Naive thymus-derived CD8-positive, alpha-beta T cell (primary cell): ENCODE measurements at places on chromosomes 3 and 15.

DNA sequence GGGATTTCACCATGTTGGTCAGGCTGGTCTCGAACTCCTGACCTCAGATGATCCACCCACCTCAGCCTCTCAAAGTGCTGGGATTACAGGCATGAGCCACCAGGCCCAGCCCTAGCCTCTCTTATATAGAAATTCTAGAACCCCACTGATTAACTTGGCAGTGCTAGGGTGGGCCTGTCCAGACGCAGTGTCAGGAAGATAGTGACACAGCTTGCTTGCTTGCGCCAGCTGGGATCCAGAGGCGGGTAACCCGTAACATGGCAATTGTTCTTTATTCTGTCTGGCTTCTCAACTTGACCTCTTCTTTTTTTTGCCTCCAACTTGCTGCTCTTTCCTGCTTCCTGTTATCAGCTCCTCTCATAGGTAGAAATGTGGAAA lies 16.2 kb downstream of the CEP19 start:
- no peaks in the 10 kb centered on the region for H3K36me3 ChIP-seq
- H3K27ac ChIP-seq, result peak overlapping the region; percentile 74
- no peak for DNase-seq
- H3K4me1 ChIP-seq, result peaks cover 15% of the 10 kb centered on the region
- no peak overlapping the region for H3K4me3 ChIP-seq

GRCh38 chr3:149245738-149246451 lies 24.3 kb upstream of the CP start:
- H3K27ac ChIP-seq, result no peak overlapping the region
- H3K36me3 ChIP-seq, result no peaks in the 10 kb centered on the region
- no peak for DNase-seq
- H3K27me3 ChIP-seq, result no peaks in the 10 kb centered on the region
- peak overlapping the region; percentile 6 for H3K4me3 ChIP-seq
- peaks cover 5% of the 10 kb centered on the region for H3K4me1 ChIP-seq

- DNase-seq, result no peak
- H3K27ac ChIP-seq, result no peak overlapping the region
- peaks cover 12% of the 10 kb centered on the region for H3K27me3 ChIP-seq
- H3K4me1 ChIP-seq, result no peaks in the 10 kb centered on the region
These were observed 141.2 kb upstream of the GMNC start for GRCh38 chr3:191003742-191004141.

DNA sequence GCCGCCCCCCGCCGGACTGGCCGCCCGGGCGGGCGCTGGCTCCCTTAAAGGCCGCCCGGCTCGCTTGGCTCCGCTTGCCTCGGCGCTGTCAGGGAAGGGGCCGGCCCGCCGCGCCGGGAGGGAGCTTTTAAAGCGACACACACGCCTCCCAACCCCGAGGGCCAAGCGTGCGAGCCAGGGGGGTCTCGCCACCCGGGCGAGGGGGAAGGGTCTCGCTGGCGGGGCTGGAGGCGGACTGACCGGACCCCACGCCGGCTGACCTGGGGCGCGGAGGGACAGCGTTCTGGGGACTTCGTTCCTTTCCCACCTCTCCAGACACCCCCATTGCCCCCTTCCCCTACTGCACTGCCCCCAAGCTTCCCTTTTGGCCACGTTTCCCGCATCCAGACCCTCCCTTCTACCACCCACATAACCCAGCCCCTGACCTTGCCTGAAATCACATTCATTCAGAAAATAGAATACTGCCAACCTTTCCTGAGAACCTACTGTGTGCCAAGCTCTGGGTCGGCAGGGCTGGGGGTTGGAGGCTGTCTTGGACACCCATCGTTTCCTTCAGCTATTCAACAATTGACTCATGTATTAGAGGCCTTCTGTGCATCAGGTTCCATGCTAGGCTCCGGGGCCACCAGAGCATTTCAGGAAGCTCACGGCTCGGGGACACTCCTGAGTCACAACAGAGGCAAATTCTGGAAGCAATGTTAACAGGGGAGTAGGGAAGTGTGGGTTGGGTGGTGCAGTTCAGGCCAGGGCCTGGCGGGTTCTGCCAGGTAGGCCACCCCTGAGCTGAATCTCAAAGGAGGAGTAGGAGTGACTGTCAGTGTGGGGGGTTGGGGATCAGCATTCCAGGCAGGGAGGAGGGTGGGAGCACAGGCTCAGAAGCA lies at the start of gene INSYN1:
Gene INSYN1 (minus strand): TSS at position 102 of the 881 bp plus-strand sequence. CDS start 2,221 bp downstream, outside the sequence.
- H3K36me3 ChIP-seq, result no peaks in the 10 kb centered on the region
- H3K4me1 ChIP-seq, result no peaks in the 10 kb centered on the region
- no peak for DNase-seq
- H3K27ac ChIP-seq, result peak within 1 kb of the TSS; percentile 68

GRCh38 chr3:38122712-38123290 lies 14.1 kb downstream of the ACAA1 start:
- peaks cover 19% of the 10 kb centered on the region for H3K4me1 ChIP-seq
- peaks cover 6% of the 10 kb centered on the region for H3K36me3 ChIP-seq
- no peak overlapping the region for H3K4me3 ChIP-seq
- DNase-seq, result no peak

- H3K27ac ChIP-seq, result no peak overlapping the region
- no peak for DNase-seq
- no peaks in the 10 kb centered on the region for H3K27me3 ChIP-seq
- H3K4me3 ChIP-seq, result no peak overlapping the region
These were observed 13.9 kb upstream of the ANPEP start for GRCh38 chr15:89828281-89829145.

GRCh38 chr3:14837186-14837877 lies 18.6 kb downstream of the FGD5 start:
- no peaks in the 10 kb centered on the region for H3K36me3 ChIP-seq
- DNase-seq, result no peak
- H3K27me3 ChIP-seq, result peaks cover 2% of the 10 kb centered on the region
- no peak overlapping the region for H3K4me3 ChIP-seq
- no peak overlapping the region for H3K27ac ChIP-seq

DNA sequence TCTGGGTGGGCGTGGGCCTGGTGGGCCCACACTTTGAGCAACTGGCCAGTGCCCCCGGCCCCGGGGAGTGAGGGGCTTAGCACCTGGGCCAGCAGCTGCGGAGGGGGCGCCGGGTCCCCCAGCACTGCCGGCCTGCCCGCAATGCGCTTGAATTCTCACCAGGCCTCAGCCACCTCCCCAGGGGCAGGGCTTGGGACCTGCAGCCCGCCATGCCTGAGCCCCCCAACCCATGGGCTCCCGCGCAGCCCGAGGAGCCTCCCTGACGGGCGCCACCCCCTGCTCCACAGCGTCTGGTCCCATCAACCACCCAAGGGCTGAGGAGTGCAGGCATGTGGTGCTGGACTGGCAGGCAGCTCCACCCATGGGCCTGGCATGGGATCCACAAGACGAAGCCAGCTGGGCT lies 484.3 kb downstream of the UNC13C start:
- H3K27ac ChIP-seq, result no peak overlapping the region
- H3K27me3 ChIP-seq, result peaks cover 7% of the 10 kb centered on the region
- no peak overlapping the region for H3K4me3 ChIP-seq
- no peak for DNase-seq

DNA sequence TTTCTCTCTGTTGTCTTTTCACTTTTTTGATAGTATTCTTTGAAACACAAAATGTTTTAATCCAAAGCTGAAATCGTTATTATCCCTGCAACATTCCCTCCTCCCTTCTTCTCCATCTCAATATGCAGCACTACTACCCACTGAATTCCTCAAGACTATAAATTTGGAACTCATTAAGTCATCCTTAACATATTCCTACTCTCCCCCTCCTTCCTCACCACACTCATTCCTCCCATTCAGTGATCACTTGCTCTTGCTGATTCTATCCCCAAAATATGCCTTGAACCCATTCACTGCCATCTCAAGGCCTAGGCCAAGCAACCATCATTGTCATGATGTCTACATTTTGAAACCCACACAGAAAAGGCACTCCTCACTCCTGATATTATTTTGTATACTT lies 2.4 kb upstream of the PIK3R4 start:
- no peak for DNase-seq
- no peak overlapping the region for H3K27ac ChIP-seq
- peaks cover 4% of the 10 kb centered on the region for H3K36me3 ChIP-seq
- no peak overlapping the region for H3K4me3 ChIP-seq
- peaks cover 27% of the 10 kb centered on the region for H3K4me1 ChIP-seq

- DNase-seq, result no peak
- H3K27me3 ChIP-seq, result no peaks in the 10 kb centered on the region
These were observed 272.9 kb upstream of the TPM1 start for GRCh38 chr15:62769604-62770003.

- peaks cover 30% of the 10 kb centered on the region for H3K4me1 ChIP-seq
- H3K4me3 ChIP-seq, result no peak overlapping the region
- peaks cover 50% of the 10 kb centered on the region for H3K36me3 ChIP-seq
These were observed 55.2 kb downstream of the CAPN7 start for GRCh38 chr3:15261274-15261673.

DNA sequence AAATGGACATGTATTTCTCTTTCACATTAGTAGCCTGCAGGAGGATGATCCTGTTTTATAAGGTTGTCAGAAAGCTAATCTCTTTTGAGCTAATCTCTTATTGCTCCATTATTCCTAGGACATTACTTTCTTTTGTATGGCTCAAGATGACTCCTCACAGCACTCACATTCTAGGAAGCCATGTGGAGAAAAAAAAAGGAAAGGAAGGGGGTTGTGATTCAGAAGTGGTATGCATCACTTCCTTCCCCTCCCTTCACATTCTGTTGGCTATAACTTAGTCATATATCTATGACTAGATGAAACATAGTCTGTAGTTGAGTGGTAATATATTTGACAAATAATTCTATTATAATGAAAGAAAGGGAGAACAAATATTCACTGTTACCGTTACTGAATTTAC lies 168.8 kb upstream of the TTC14 start:
- no peaks in the 10 kb centered on the region for H3K36me3 ChIP-seq
- no peak overlapping the region for H3K4me3 ChIP-seq
- no peaks in the 10 kb centered on the region for H3K4me1 ChIP-seq
- DNase-seq, result no peak

DNA sequence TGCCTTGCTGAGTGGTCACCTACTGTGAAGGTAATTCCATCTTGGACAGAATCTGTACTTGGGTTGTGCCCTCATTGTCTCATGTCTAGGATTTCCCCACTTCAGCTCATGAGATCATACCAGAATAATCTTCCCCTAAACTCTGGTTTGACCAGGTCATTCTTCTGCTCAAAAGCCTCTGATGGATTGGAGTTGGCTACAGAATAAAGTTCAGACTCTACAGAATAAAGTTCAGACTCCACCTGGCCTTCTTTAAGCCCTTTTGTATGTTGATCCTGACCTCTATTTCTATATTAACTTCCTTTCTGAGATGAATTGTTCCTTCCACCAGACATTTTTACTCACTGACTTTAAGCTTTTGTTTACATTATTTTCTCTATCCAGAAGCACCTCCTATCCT lies 6.4 kb upstream of the GLCE start:
- H3K4me3 ChIP-seq, result no peak overlapping the region
- H3K27ac ChIP-seq, result no peak overlapping the region
- H3K36me3 ChIP-seq, result no peaks in the 10 kb centered on the region
- H3K27me3 ChIP-seq, result peaks cover 39% of the 10 kb centered on the region

- no peak for DNase-seq
- no peak overlapping the region for H3K27ac ChIP-seq
- peaks cover 6% of the 10 kb centered on the region for H3K4me1 ChIP-seq
These were observed 4.9 kb upstream of the MAGEF1 start for GRCh38 chr3:184716622-184717398.

GRCh38 chr15:51931638-51932037 lies 39.9 kb downstream of the LEO1 start:
- no peak overlapping the region for H3K4me3 ChIP-seq
- no peak overlapping the region for H3K27ac ChIP-seq
- no peak for DNase-seq
- H3K27me3 ChIP-seq, result no peaks in the 10 kb centered on the region
- peaks cover 10% of the 10 kb centered on the region for H3K4me1 ChIP-seq
- peaks cover 45% of the 10 kb centered on the region for H3K36me3 ChIP-seq

- H3K27ac ChIP-seq, result no peak overlapping the region
- H3K4me1 ChIP-seq, result no peaks in the 10 kb centered on the region
- no peaks in the 10 kb centered on the region for H3K36me3 ChIP-seq
- H3K27me3 ChIP-seq, result no peaks in the 10 kb centered on the region
- DNase-seq, result no peak
- no peak overlapping the region for H3K4me3 ChIP-seq
These were observed 356.4 kb downstream of the MFSD1 start for GRCh38 chr3:159158213-159158612.

DNA sequence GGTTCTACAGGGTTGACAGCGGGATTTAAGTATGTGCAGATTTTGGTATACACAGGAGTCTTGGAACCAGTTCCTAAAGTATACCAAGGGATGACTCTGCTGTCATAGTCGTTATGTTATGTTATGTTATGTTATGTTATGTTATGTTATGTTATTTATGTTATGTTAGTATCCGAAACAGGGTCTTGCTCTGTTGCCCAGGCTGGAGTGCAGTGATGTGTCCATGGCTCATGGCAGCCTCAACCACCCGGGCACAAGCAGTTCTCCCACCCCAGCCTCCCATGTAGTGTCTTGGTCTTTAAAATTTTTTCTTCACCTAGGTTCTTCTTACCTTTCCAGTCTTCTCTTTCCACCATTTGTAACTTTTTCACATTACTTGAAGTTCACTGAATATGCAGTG lies 21.7 kb downstream of the PPP4R2 start:
- H3K4me3 ChIP-seq, result peak overlapping the region; percentile 25
- H3K27me3 ChIP-seq, result no peaks in the 10 kb centered on the region
- no peak for DNase-seq
- H3K4me1 ChIP-seq, result peaks cover 62% of the 10 kb centered on the region
- H3K36me3 ChIP-seq, result peaks cover 8% of the 10 kb centered on the region

- DNase-seq, result no peak
- no peak overlapping the region for H3K27ac ChIP-seq
- H3K4me1 ChIP-seq, result no peaks in the 10 kb centered on the region
- no peaks in the 10 kb centered on the region for H3K36me3 ChIP-seq
- H3K27me3 ChIP-seq, result no peaks in the 10 kb centered on the region
These were observed 459.7 kb upstream of the EPHA6 start for GRCh38 chr3:96354742-96355141.

GRCh38 chr15:99683000-99683670 lies 50.1 kb downstream of the LYSMD4 start:
- peaks cover 26% of the 10 kb centered on the region for H3K36me3 ChIP-seq
- peak overlapping the region; percentile 93 for H3K27ac ChIP-seq
- peak overlapping the region; percentile 70 for H3K4me3 ChIP-seq
- H3K27me3 ChIP-seq, result no peaks in the 10 kb centered on the region

GRCh38 chr3:126543457-126544061 lies 15.2 kb downstream of the C3orf22 start:
- H3K4me1 ChIP-seq, result peaks cover 5% of the 10 kb centered on the region
- H3K27me3 ChIP-seq, result peaks cover 20% of the 10 kb centered on the region
- DNase-seq, result no peak
- H3K27ac ChIP-seq, result no peak overlapping the region
- no peaks in the 10 kb centered on the region for H3K36me3 ChIP-seq

DNA sequence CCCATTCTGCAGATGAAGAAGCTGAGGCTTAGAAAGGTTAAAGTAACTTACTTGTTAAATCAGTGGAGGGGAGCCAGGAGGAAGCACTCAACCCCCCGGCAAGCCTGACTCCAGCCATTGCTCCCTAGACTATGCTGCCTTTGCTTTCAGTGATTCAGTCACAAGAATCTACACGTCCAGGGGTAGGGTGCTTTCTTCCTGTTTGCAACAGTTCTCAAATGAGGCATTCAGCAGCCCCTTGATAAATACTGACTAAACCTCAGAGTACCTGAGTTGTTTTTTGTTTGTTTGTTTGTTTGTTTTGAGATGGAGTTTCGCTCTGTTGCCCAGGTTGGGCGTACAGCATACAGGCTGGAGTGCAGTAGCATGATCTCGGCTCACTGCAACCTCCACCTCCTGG lies 28.6 kb downstream of the MAGEF1 start:
- no peaks in the 10 kb centered on the region for H3K36me3 ChIP-seq
- H3K27ac ChIP-seq, result no peak overlapping the region
- peaks cover 8% of the 10 kb centered on the region for H3K4me1 ChIP-seq
- no peaks in the 10 kb centered on the region for H3K27me3 ChIP-seq
- H3K4me3 ChIP-seq, result no peak overlapping the region

- H3K4me1 ChIP-seq, result no peaks in the 10 kb centered on the region
- H3K36me3 ChIP-seq, result no peaks in the 10 kb centered on the region
- peaks cover 6% of the 10 kb centered on the region for H3K27me3 ChIP-seq
- DNase-seq, result no peak
These were observed 72.3 kb upstream of the LRIG1 start for GRCh38 chr3:66572938-66573710.
